ENCODE measurements at places on chromosomes 13 and 19.

- DNase-seq, result no peak
Measured at GRCh38 chr13:19179916-19180315, 1.7 kb downstream of the TUBA3C start.

DNA sequence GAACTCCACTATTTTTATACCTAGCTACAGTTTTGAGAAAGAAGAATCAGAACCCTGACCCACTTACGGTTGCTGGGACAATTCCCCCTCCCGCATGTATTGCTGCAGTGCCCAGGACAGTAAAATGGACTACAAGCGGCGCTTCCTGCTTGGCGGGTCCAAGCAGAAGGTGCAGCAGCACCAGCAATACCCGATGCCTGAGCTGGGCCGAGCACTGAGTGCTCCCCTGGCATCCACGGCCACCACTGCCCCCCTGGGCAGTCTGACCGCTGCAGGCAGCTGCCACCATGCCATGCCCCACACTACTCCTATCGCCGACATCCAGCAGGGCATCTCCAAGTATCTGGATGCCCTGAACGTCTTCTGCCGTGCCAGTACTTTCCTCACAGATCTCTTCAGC lies 46.0 kb downstream of the GARRE1 start:
- no peak for DNase-seq

DNA sequence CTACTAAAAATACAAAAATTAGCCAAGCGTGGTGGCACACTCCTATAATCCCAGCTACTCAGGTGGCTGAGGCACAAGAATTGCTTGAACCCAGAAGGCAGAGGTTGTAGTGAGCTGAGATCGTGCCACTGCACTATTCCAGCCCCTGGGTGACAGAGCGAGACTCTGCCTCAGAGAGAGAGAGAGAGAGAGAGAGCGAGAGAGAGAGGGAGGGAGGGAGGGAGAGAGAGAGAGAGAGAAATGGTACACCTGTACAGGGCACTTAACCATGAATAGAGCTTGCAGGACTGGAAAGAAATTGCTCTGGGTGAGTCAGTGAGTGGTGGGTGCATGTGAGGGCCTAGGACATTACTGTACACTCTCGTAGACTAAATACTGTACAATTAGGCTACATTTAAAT lies 40.5 kb upstream of the SLC7A9 start:
- no peak for DNase-seq

DNA sequence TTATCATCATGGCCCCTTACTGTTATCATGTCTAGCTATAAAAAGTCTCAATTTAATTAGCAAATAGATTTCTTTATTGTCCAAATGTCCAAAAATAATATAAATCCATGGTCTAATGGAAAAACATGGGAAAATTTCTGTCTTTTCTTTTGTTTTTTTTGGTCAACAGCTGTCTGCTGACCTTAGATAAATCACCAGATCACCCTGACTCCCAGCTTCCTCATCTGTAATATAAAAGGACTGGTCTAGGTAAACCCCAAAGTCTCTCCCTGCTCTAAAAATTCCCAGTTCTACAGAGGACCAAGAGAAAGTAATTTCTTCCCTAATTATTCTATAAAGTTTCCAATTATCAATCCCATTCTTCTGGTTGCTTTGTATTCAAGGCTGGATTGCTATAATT lies 30.7 kb upstream of the RCBTB2 start:
- DNase-seq, result no peak

DNA sequence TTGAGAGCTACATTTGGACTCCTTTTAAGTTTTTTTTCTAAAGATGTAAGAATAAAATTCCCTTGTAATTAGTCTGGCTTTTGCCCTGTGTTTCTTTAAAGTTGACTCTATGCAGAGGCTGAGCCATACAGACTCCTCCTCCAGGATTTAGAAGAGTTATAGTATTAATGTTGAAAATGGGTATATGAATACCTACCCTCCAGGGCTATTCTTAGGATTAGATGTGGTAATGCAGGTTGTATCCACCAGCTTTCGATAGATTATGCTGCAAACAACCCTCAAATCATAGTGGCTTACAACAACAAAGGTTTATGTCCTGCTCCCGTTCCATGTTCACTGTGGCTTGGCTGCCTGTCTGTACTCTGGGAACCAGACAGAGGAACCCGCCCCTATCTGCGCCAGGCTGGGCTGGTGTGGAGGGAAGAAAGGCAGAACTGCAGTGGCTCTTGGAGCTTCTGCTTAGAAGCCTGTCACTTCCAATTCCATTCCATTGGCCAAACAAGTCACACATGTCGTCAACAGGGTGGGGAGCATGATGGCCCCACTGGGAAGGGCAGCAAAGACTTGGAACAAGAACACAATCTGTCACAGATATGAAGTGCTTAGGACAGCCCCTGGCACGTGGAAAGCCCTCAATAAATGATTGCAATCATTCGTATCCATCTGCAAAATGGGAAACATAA lies 290.8 kb downstream of the FOXO1 start:
- DNase-seq, result no peak

DNA sequence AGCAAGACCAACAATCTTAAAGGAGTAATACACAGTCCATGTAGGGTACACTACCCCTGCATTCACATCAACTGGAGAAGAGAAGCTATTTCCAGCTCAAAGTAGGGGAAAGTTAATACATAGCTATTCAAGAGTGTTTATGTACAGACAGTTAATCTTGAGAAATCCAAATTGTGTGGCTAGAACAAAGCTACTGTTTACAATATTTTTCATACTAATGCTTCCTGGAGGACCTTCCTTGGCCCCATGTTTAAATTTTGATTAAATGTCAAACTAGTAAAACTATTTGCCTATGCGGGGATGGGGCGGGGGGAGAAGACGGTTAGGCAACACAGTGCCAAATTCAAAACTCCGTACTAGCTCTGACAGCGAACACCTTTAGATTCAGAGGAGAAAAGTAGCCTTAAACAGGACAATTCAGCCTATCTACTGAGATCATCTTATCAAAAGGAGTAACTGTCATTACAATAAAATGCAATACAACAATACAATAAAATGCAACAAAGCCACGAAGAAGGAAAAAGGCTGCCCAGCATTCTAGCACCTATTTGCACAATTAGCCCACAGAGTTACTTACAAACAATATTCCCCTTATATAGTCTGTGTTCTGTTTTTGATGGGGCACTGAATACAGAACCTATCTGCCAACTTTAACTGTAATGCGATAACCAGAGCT lies 29.1 kb downstream of the BRD4 start:
- DNase-seq, result peak; percentile 68

DNA sequence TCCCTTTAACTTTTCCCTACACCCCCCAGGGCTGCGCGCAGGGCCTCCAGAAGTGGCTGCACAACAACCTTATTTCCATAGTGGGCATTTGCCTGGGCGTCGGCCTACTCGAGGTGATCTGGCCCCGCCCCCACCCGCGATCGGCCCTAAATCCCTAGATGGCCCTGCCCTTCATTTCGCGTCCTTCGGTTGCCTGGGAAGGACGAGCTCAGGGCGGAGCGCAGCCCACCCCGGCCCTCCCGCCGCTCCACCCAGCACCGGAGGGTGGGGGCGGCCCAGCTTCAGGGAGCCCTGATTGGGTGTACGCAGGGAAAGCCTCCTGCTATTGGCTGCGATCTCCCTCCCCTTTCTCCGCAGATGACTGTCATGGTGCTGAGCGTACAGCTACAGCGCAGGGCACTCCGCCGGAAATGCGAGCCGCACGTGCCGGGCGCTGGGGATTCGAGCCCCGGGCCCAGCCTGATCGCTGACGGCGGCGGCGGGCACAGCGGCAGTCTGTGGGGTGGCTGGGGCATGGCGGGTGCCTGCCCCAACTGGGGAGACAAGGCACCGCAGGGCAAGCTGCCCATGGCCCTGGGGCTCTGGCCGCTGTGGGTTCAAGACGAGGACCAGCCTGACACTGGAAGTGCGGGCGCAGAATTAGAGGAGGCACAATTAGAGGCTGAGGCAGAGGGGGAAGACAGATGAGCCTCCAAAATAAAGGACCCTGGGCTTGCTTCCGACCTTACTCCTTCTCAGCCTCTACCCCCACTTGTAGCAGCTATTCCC lies 4.3 kb downstream of the CD37 start:
- peak; percentile 87 for DNase-seq

DNA sequence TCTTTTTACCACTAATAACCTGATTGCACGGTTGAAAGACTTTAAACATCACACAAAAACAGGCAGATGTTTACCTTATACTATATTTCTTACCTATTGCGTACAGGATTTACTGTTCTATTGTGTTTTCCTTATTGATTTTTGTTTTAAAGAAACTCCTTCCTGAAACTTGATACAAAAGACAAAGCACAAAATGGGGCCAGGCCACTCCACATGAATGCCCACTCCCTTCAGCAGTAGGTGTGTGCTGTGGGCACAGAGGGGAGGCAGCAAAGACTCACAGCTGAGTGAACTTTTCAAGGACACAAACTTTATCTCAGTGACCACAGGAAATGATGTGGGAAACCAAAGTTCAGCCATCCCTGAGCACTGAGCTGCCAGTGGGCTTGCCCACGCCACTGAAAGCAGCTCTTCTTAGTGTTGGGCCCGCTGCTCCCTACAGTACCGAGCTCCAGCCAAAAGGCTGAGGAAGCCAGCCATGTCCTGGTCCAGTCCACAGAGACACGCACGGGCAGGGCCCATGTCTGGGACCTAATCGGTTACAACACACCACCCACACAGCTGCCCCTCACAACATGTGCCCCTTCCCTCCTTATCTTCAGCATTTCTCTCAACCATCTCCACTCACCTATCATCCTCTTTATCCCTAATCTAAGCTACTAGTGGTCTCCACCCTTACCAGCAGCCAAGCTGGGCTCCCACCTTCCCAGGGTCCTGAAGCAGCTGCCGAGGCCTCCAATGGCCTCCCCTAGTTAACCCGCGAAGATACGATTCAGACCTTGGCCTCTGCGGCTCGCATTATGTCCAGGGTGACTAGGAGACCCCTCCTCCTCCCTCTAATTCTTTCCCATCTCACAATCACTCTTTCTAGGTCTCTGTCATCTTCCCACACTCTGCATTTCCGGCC lies 39.5 kb downstream of the ATP7B start:
- DNase-seq, result no peak

GRCh38 chr19:29515706-29516357 lies 10.0 kb upstream of the VSTM2B start:
- DNase-seq, result no peak

DNA sequence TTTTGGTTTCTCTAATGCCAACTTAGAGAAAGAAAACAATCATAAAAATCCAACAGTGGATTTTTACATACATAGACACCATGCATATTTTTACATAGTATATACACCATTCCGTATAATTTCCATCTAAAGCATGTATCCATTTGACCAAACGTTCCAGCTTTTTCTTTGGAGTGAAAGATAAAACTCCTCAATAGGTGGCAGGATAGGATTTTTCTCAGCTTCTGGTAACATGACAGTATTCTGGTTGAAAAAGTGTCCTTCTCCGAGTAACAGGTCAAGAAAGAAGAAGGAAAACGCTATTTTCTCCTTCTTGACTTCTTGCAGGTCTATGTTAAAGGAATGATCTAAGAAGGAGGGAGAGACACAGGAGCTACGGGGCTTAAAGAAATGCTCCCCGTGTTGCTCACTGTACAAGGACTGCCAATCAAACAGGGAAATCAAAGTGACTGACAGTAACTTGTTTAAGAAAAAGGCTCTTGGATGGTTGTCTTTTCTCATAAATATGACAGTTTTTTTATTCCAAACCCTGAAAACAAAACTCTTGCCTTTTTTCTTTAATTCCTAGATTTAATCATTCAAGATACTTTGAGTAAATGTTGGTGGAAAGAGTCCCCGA lies 11.5 kb downstream of the FLT1 start:
- no peak for DNase-seq

DNA sequence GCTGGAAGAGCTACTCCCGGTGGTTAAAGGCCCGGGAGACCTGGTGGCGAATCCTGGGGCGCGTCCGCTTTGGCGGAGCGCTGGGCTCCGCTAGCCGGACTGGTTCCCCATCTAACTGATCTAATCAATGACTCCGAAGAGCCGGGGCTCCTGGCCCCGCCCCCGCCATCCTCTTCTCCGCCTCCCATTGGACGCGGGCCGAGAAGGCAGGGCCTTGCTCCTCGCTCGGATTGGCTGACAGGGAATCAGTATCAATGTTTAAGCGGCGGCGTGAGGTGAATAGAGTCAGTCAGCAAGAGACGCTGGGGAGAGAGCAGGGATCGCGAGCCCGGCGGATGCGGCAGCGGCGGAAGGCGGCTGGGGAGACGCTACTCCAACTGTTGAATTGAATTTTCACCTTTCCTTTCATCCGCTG lies 1.7 kb upstream of the PCDH17 start:
- peak; percentile 40 for DNase-seq

DNA sequence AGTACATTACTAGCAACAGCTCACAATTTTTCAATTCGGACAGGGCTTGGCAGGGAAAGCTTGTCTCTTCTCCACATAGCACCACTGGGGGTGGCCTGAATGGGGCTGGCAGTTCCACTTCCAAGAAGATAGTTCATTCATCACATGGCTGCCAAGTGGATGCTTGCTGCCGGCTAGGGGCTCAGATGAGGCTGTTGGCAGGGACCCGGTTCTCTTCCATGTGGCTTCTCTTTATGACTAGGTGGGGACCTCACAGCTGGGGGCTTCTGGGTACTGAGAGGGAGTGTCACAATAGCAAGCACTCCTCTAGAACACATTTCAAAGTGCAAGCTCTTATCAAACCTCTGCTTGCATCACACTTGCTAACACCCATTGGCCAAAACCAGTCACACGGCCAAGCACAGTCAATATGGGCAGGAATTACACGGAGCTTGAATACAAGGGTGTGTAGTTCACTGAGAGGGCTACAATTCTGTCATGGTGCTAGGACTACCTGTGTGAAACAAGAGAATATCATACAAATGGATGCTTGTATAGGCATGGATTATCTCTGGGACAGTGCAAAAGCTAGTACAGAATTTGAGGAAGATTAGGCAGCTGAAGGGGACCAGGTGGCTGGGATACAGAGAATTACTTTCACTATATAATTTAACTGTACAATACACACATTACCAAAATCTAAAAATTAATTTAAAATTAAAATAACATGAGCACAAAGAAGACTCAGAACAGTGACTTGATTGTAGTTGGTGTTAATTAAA lies 32.3 kb downstream of the ATP7B start:
- DNase-seq, result no peak

GRCh38 chr13:99265821-99266426 lies 7.7 kb upstream of the GPR18 start:
- DNase-seq, result peak; percentile 51

- DNase-seq, result no peak
Measured at GRCh38 chr19:51766461-51766860, 5.5 kb downstream of the FPR2 start.

DNA sequence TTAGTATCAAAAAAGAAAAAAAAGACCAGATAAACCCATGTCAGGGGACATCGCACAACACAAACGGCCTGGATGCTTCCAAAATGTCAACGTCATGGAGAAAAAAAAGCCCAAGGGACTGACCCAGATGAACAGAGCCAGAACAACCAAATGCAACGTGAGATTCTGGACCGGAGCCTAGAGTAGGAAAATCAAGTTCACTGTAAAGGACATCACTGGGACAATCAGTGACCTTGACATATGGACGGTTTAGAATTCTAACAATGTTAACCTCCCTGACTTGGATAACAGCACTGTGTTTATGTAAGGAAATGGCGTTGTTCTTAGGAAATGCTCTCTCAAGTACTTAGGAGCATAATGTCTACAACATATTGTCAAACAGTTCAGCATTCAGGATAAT lies 15.1 kb upstream of the EMP3 start:
- DNase-seq, result no peak

- no peak for DNase-seq
Measured at GRCh38 chr19:57587529-57587928, 3.6 kb downstream of the ZIK1 start.

Measured in fibroblast of gingiva (primary cell).